ENCODE measurements at places on chromosomes 5 and 9.

DNA sequence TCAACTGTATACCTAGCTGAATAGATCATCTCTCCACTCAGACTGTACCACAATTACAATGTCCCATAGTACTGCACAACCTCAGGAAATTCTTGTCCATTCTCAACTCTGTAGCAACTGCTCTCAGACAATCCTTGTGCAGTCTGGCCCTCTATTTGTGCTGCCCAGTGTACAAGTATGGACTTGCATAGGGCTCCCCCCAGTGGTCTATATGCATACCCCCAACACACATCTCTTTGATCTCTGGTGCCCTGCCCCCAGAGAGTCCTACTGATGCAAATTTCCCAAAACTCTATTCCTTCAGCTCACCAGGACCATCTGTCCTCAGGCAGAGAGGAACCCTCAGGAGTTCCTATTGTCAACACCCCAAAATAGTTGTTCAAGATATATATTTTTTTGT lies 205.3 kb downstream of the SLCO4C1 start:
- no peak for DNase-seq

DNA sequence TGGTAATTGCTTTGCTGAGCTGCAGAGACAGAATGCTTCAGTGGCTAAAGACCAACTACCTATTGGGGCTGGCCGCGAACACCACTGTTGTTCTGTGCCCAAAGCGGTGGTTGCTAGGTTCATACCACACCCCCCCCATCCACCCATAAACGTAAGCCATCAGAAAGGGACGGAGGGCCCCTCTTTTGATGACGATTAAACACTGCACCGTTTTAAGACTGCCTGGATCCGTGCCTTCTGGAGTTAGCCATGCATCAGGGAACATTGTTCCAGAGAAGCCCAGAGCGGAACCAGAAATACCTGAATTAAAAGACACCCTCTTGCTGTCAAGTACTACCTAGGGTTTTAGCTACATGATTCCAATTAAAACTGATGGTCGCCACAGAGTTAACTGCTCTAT lies 369.1 kb upstream of the DAP start:
- DNase-seq = no peak

DNA sequence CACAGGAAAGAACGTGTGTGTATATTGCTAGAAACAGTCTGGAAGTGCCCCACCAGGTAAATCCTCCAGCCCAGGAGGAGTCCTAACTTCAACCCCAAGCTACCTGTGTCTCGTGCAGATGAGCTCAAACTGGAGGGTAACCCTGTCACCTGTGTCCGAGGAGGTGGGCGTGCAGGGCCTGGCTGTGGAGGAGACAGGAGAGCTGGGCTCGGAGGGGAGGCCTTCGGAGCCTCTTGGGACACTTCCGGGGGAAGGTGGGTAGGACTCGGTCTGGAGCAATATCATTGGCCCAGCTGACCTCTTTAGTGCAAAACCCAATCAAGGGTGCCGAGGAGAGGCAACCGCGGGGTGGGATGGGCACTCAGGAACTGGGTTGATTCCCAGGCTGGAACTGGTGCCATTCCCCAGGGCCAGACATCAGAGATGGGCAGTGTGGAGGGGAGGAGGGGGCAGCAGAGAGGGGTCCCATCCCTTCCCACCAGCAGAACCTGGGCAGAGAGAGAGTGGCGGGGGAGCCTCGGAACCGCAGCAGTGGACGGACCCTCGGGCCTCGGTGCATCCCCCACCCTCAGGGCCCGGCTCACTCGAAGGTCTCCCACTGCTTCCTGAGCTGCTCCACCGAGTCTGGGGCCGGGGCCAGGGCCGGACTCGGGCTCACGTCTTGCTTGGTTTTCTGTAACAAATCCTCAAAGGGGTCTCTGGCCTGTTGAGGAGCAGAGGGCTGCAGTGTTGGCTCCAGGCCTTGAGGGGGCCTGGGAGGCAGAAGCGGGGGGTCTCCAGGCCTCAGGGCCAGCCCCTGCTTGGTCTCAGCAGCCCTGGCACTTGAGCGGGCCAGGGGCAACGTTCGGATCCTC lies 25.1 kb downstream of the CRB2 start:
- DNase-seq = no peak

- no peak for DNase-seq
These were observed 432.5 kb upstream of the MEF2C start for GRCh38 chr5:89315286-89316100.

- DNase-seq = no peak
These were observed 42.1 kb downstream of the TMOD1 start for GRCh38 chr9:97543561-97543960.

GRCh38 chr5:98364549-98364948 lies 408.9 kb upstream of the RGMB start:
- DNase-seq = no peak

DNA sequence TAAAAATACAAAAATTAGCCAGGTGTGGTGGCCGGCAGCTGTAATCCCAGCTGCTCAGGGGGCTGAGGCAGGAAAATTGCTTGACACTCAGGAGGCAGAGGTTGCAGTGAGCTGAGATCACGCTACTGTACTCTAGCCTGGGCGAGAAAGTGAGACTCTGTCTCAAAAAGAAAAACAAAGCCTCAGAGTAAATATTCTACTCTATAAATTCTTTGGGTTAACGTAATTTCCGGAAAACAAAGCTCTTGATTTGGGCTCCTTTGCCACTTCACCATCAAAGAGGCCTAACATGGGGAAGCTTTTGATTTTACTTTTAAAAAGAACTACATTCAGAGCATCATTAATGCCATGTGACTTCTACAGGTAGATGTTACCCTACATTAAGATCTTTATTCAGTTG lies 103.1 kb downstream of the SERINC5 start:
- no peak for DNase-seq

DNA sequence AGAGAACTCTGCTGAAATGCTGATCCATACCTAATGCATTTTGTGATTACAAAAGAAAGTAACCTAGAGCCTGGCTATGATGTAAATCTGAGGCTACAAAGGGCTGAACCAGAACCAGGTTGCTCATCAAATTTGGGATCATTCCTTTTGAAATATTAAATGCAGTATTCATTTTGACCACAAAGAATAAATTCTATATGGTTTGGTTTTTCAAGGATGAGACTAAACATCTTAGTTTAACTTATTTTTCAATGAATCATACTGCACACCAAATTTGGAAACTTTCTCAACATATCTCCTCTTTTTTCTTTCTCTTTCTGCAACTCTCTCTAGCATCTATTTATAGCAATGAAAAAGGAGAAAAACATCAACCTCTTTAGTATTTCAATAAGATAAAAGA lies 46.5 kb downstream of the CEMIP2 start:
- DNase-seq = no peak

- DNase-seq = peak; percentile 73
These were observed 52.1 kb downstream of the IL31RA start for GRCh38 chr5:55903121-55903701.

DNA sequence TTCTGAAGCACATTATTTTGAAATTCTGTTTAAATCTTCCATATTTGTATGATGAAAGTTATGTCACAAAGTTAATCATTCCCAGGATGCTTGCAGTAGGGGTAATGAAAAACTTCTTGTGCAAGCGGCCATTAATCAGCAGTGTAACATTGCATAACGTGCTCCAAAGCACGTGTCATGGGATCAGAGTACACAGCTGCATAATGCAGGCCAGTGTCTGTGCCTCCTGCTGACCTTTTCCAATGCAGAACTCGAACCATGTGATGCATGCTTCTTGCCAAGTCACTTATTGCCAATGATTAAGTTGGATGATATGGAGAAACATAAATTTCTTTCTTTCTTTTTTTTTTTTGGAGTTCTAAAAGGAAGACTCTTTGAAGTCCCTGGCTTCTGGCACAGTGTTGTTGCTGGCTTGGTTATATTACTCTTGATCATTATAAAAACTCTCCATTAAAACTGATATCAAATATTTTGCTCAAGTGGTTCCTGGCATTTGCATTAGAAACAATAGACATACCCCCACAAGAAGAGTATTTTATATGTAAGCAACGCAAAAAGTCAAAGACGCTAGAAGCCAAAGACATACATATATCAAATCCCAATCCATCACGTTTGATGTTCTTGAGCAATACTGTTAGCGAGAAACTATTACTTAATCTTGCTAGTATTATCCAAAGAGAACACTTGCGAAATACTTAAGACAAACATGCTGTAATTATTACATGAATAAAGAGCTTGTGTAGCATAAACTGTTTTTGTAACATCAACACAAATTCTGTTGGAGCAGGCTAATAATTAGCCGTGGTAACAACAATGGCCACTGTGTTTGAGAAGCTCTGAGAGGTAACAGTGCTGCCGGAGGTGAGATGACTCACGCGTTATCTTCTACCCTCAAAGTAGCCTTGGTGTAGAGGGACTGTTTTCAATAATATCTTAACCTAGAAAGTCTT lies 164.2 kb downstream of the AUH start:
- no peak for DNase-seq

GRCh38 chr9:30244877-30245276 lies 2139.6 kb upstream of the ACO1 start:
- no peak for DNase-seq

DNA sequence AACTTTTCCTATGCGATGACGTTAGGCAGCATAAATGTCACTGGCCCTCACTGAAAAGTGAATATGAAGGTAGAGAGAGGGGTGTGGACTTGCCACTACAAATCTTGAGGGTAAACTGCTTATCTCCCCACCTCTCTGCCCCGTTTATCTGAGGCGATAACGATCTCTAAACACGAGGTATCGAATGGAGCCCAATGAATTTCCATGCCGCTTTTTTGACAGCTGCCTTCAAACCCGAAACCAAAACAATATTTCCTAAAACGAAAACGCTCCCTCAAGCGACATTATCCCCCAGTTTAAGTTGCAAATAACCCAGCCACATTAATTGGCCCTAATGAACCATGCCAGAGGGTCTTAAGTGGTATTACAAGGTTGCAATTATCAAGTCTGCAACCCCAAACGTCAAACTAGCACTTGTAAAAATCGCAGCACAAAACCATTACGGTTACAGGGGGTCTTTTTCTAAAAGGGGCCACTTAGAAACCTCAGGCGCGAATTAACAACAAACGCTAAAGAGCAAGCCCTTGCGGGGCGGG lies 1.4 kb downstream of the NR3C1 start:
- peak; percentile 18 for DNase-seq

DNA sequence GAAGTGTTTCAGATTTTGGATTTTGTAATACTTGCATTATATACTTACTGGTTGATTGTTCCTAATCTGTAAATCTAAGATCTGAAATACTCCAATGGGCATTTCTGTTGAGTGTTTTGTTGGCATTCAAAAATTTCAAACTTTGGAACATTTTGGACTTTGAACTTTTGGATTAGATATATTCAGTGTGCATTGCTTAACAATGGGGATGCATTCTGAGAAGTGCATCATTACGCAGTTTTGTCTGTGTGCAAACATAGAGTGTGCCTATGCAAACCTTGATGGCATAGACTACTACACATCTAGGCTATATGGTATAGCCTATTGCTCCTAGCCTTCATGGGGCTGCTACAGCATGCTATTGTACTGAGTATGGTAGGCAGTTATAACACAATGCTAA lies 325.4 kb downstream of the KDM4C start:
- no peak for DNase-seq

DNA sequence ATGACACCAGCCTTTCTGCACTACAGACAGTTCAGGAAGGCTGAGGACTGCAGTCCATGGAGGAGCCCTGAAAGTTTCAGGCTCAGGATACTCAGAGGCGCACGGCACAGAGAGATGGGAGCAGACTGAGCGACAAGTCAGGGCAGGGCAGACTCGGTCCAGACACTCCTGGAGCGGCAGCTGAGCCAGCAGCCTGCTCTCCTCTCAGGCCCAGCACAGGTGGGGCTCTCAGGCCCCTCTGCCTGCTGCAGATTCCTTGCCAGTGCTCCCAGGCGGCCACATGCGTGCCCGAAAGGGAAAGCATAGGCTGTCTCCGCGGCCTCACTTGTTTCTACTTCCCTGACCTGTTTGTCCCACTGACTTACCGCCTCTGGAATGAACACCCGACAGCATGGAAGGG lies 228.3 kb downstream of the IRX2 start:
- DNase-seq = no peak

GRCh38 chr5:66675406-66675805 lies 79.2 kb downstream of the MAST4 start:
- no peak for DNase-seq

DNA sequence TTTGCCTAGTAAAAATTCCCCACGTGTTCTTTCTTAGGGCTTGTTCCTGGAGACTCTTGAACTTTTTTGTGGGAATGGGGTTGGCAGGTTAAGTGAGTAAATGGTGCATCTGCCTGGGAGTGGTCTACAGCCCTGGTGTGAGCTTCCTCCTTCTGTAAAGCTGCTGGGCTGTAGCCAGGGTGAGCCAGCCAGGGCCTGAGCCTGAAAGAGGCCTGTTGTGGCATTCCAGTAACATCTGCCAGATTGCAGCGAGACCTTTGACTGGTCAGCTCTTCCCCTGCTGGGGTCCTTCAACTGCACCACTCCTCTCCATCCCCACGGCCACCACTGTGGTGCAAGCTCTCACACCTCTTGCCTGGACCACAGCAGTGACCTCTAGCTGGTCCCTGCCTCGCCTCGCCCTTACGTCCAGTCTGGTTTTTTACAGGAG lies 47.5 kb downstream of the SLC22A5 start:
- no peak for DNase-seq

- no peak for DNase-seq
These were observed 61.4 kb upstream of the GLRX start for GRCh38 chr5:95884017-95884325.

GRCh38 chr5:170552621-170553115 lies 48.8 kb downstream of the KCNIP1 start:
- no peak for DNase-seq
